ENCODE measurements at places on chromosomes 3 and 15.

- DNase-seq: no peak
Measured at GRCh38 chr3:20056725-20057611, 16.7 kb downstream of the KAT2B start.

DNA sequence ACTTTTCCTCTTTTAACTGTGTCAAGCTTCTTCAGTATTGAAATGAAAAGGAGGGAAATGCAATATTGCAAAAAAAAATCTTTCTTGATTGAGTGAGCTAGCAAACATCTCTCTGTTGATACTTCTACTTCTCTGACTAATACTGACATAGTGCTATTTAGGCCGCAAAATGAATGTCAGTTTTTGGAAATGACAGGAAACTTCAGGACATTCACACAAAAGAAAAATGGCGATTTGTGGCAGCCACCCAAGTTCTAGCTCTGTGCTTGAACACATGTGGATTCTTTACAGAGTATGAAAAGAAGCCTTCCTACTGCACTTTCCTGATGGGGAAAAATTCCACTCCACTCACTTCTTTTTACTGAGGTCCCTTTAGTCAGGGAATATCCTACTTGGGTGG is 486.8 kb upstream of the ALCAM start:
- no peak for DNase-seq

- DNase-seq: no peak
Measured at GRCh38 chr3:192371870-192372400, 355.4 kb downstream of the FGF12 start.

- no peak for DNase-seq
Measured at GRCh38 chr3:49930922-49931321, 1.3 kb upstream of the MON1A start.

DNA sequence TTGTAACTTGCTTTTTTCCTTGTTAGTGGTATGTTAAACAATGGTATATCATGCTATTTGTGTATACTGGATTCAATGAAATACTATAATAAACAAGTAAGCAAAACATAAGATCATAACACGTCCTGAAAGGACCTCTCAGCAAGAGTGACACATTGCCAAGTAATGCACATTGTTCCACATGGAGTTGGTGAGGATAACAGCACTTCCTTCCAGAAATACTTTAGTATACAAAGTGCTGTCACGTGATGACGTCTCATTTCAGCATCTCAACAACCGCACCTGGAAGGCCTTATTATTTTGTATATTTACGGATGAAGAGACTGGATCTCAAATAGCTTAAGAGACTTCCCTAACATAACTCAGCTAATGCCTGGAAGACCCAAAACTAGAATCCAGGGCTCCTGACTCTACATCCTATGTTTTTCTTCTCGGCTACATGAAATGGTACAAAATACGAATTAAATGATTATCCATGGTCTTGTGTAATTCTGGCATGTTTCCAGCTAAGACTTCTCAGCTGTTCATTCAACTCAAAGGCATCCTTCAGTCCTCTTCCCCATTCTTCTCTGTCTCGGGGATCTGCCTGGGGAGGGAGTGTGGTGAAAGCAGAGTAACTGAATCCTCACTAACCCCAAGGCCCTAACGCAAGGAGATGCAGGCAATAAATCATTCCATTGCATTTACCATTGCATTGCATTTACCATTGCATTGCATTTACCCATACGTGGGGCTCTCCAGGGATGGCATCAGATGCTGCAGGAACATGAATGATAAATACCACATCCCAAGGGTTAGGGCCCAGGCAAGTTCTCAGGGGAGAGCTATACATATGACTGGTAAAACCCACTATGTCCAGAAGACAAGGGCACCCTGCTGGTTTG is 79.2 kb downstream of the LIPC start:
- DNase-seq: no peak

DNA sequence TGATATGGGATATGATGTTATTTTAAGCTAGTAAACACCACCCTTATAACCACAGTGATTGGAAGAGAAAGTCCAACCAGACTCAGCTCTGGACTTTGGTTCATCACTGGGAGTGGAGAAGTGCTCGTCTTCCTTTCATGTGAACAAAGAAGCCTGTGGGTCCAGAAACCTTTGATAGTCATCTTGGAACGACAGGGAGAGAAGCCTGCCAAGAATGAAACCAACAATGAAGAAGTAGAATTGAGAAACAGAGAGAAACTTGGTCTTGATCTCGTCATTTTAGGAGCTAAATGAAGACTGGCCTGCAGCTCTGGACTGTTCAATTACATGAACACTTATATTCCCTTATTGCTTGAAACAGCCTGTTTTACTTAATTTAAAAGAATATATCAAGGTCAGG is 13.1 kb upstream of the SLC35G2 start:
- no peak for DNase-seq

GRCh38 chr3:139198186-139198585 is 145.6 kb upstream of the MRPS22 start:
- no peak for DNase-seq

DNA sequence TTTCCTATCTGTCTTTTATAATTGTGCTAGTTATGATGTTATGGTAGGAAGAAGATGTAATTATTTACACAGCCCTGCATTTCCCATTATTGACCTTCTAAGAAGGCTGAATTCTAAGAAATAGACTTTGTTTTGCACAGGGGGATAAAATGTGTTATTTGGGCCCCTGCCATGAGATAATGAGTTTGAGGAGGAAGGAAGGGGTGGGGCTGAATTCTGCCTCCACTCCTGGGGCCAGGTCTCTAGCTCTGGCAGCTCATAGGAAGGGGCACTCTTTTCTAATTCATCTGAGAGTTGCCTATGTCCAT is 69.2 kb upstream of the GOLGA8B start:
- no peak for DNase-seq

DNA sequence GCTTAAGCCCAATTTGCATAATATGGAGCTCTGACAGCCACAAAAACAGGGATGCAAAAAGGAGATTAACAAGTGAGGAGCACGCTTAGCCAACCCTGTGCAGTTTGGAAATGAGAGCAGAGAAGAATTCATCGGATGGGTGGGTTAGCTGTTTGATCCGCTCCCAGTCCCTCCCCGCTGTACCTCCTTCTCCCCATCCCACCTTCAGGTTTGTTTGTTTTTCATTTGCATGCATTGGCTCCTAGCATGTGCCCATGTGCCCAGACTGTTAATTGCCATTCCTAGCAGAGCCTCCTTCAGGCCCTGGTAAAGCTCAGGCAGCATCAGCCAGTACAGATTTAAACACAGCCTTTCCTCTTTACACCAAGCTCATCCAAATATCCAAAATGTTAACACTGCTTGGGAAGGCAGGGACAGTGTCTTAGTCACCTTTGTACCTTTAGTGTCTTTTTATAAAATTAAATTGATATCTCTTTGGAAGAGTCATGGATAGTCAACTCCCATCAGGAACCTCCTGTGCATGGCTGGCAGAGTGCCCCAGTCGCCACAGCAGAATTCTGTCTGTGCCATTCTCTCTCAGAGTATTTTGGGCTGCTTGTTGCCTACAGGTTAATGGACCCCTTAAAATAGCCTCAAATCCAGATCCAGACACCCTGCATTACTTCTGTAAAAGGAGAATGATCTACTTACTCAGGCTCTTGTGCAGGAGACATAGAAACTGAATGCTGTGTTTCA is 244.2 kb downstream of the LSAMP start:
- DNase-seq: peak; percentile 60

DNA sequence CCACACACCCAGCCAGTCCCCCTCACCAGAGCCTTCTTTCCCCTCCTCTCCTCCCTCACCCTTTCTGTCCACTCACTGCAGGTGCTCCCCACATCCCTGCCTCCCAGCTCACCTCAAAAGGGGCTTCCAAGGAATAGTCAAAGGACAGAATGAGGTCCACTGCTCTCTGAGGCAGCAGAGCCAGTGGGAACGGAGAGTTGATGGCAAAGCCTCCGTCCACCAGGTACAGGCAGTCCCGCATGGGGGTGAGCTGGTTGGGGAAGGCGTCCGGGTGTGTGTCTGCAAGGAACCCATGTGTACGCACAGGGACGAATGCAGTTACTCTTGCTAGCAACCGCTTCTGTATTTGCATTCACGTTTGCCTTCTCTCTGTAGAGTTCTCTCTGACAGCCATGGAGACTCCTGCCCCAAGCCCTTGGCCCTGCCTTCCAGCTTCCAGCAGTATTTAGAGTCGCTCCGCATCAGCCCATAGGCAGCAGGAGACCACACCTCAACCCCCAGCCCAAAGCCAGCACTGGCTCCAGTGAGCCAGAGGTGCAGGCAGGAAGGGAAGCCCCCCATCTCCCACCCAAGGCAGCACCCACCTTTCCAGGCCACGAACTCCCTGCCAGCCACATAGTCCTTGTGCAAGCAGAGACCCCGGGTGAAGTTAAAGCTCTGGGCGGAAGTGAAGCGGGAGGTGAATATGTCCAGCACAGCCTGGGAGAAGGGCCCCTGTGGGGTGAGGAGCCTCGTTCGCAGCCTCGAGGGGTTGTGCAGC is 12.4 kb downstream of the PLA2G4F start:
- DNase-seq: no peak

- no peak for DNase-seq
Measured at GRCh38 chr3:181901626-181902025, 189.9 kb downstream of the SOX2 start.

GRCh38 chr3:51719410-51720025 is 12.7 kb downstream of the GRM2 start:
- DNase-seq: no peak

- DNase-seq: no peak
Measured at GRCh38 chr15:82043796-82044372, 1.9 kb downstream of the MEX3B start.

DNA sequence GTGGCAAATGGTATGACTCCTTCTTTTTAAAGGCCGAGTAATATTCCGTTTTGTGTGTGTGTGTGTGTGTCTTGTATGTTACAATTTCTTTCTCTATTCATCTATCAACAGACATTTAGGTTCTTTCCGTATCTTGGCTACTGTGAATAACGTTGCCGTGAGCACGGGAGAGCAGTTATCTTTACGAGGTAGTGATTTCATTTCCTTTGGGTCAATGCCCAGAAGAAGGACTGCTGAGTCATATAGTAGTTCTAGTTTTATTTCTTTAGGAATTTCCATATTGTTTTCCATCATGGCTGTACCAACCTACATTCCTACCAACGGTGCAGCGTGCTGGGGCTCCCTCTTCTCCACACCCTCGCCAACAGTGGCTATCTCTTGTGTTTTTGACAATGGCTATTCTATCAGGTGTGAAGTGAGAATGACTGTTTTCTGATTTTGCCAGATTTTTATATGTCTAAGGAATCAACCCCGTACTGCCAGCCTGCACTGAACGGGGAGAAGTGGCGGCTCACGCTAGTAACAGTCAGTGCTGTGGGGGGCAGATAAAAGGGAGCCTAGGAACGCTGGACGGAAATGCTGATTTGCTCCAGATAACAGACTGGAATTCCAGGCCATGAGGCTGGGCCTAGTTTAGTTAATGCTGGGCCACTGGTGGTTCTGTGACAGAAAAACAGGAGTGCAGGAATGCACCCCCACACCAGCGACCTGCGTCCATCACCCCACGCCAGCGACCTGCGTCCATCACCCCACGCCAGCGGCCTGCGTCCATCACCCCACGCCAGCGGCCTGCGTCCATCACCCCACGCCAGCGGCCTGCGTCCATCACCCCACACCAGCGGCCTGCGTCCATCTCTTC is 168.1 kb downstream of the XXYLT1 start:
- DNase-seq: no peak

GRCh38 chr3:128854475-128854874 is 24.9 kb upstream of the ACAD9 start:
- DNase-seq: no peak

DNA sequence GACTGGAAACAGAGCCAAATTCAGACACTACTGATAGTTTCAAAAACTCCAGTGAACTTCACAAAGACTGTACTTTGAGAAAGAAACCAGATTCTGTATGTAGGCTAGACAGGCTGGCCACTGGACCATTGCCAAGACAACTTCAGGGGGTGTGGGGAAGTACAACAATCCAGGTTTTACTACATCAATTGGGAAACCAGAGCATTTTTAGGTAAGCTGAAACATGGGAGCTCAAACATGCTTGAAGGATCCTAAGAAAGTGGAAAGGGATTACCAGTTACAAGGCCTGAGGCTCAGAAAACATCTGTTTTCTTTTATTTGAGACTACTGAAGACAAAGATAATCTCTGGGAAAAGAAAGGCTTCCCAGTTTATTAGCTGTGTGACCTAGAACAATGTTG is 26.9 kb upstream of the ZNF280D start:
- no peak for DNase-seq

- no peak for DNase-seq
Measured at GRCh38 chr3:51063053-51063452, 322.0 kb upstream of the MANF start.

- DNase-seq: peak; percentile 94
Measured at GRCh38 chr3:13788522-13789424, 91.1 kb downstream of the WNT7A start.

DNA sequence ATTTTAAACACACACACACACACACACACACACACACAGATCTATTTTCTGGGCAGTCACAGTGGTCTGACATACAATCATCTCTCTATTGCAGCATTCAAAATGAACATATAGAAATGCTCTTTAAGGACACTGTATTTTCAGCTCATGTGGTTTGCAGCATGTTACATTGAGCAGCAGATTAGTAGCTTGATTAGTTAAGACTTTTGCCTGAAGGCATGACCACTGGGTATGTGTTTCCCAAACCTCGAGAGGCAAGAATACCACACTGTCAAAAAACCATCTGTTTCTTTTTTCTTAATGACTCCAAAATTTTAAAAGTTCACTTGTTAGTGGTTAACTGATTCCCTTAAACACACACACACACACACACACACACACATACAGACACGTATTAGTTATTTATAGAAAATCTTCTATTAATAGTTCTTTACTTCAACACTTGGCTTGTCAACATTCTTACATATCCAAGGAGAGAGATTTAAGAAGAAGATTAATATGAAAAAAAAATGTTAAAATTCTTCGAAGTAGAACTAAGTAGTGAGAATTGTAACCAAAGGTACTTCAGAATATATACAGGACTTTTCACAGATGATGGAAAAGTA is 518.2 kb downstream of the CADM2 start:
- peak; percentile 13 for DNase-seq

DNA sequence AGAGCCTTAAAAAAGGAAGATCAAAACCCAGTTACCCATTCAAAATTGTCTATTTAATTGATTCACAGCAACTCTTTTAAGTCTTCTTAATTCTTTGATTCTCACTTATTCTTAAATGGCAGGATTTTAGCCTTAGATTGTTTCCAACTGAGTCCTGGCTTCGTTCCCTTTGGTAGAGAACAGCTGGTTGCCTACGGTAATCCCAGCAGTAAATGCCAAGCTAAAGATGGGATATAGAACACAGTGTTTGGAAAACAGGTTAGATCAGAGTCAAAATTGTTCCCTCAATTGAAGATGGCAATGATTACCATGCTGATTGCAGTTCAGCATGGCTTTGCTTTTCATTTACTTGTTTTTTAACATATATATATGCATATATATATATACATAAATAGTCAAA is 300.9 kb downstream of the PYDC2 start:
- DNase-seq: peak; percentile 9

DNA sequence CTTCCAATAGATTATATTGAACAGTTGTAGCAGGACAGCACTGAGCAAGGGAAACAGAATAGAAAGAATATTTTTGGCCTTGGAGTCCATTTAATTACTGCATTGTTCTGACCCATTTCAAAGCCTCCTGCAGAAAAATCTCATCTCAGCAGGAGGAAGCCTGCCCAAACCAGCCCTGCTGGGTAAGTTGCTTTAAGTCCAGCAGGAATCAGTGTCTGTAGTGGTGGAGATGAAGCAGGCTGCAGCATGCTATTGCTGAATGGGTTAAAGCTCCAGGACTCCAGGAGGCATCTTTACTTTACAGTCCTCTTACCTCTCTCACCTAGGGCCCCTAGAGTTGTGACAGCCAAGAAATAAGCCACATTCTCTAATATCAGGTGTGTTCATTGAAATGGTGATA is 380.3 kb upstream of the THBS1 start:
- DNase-seq: no peak

Data from brain (organoid and tissue), 16 donors.